NCI-H187 (cell line): ENCODE measurements at places on chromosomes 12 and 14.

- DNase-seq = no peak
Observed at GRCh38 chr12:124737772-124738635, 125.7 kb downstream of the SCARB1 start.

DNA sequence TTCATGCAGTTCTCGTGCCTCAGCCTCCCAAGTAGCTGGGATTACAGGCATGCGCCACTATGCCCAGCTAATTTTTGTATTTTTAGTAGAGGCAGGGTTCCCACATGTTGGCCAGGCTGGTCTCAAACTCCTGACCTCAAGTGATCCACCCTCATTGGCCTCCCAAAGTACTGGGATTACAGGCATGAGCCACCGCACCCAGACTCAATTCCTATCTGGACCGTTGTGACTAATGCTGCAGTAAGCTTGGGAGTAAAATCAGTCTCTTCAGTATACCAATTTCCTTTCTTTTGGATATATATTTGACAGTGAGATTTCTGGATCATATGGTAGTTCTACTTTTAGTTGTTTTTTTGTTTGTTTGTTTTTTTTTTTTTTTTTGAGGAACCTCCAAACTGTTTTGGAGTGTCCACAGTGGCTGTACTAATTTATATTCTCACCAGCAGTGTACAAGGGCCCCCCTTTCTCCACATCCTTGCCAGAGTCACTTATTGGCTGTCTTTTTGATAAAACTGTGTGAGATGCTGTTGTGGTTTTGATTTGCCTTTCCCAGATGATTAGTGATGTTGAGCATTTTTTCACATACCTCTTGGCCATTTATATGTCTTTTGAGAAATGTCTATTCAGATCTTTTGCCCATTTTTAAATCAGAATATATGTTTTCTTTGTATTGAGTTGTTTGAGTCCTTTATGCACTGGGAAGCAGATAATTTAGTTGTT, 37.3 kb upstream of the EVL start:
- DNase-seq = no peak

DNA sequence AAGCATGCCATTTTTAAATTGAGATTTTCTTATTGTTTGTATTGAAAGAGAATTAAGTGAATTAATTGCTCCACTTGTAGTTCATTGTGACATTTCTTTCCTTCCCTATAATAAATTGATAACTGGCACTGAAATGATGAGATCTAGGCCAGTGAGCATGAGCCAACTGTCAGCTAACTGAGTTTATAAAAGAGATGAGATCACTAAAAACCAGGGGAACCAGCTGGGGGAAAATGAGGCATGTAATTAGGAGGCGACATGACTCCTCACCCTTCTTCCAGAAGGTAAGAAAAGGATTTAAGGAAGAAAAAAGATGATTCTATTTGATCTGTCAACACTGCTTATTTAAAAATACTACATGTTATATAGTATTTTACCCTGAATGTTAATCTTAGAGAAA, 104.5 kb upstream of the DNM1L start:
- no peak for DNase-seq

GRCh38 chr12:124392271-124392666, 97.4 kb downstream of the RFLNA start:
- no peak for DNase-seq

DNA sequence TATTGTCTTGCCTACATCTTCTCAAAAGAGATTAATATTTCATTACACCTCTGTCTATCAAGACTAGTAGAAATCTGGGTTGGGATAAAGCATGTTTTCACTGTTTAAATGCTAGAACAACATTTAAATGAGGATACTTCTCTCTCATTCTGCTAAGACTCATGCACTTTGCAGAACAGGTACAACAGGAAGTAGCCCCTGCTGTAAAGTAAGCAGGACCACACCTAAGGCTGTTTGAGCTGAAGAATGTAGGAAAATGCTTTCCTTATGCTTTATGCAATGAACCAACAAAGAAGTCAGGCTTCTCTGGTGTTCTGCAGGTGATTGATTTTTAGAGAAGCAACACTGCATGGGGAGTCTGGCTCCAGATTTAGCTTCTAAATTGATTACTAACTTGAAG, 89.4 kb downstream of the PAX9 start:
- no peak for DNase-seq

- no peak for DNase-seq
Observed at GRCh38 chr14:37081218-37081617, 91.2 kb downstream of the SLC25A21 start.
